ENCODE measurements at places on chromosomes 3 and 15.

DNA sequence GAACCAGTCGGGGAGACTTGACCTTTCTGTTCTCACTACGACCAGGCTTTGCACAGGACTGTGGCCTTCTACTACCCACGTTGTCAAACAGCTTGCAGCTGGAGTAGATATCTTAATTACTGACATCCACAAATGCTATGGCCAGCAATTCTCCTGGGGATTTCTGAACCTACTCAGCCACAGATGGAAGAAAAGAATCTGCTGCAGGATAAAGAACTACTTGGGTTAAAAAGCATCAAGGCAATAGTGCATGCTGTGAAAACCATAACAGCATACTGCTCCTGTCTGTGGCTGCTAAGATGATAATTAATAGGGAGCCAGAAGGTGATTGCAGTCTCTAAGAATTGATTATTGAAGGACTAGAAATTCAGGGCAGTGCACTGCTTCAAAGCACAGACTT, 859.2 kb upstream of the SEMA6D start:
- no peak for ATAC-seq

- ATAC-seq: no peak
Observed at GRCh38 chr15:33215941-33216872, 21.7 kb upstream of the FMN1 start.

DNA sequence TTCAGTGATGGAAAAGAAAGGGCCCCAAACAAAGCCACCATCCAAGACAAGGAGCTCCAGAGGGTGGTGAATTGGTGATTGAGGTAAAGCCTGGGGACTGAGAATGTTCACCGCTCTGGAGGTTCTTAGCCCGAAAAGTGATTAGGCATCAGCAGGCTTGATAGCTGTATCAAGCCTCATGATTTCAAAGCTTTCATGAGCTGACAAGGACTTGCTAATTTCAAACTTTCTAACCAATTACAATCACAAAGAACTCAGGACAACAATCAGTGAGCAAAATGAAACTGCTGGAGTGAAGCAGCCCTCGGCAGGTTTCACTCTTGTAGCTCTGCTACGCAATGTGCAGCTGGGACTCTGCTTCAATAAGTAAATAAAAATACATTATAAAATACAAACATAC, 391.3 kb downstream of the TIGIT start:
- no peak for ATAC-seq

DNA sequence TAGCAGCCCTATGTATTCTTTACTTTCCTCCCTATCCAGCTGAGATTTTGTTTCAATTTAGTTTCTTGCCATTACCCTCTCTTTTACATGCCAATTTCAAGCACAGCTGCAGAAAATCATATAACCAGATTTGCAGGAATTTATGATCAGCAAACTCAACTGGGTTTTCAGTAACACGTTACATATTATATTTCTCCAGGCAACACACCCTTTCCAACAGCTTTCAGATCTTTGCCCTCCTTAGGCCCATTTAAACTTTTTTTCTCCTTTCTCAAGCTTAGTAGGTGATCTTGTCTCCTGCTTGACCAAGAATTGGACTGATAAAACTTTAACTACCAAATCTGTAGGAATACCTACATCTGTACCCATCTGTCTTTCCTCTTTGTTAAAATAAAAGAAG, 23.6 kb downstream of the GOLM2 start:
- ATAC-seq: no peak

- no peak for ATAC-seq
Observed at GRCh38 chr3:70000028-70000410, 486 bp downstream of the SAMMSON start.

GRCh38 chr3:46954178-46954577, 22.4 kb downstream of the CCDC12 start:
- no peak for ATAC-seq

GRCh38 chr15:59594991-59595390, 16.6 kb upstream of the GCNT3 start:
- ATAC-seq: no peak

DNA sequence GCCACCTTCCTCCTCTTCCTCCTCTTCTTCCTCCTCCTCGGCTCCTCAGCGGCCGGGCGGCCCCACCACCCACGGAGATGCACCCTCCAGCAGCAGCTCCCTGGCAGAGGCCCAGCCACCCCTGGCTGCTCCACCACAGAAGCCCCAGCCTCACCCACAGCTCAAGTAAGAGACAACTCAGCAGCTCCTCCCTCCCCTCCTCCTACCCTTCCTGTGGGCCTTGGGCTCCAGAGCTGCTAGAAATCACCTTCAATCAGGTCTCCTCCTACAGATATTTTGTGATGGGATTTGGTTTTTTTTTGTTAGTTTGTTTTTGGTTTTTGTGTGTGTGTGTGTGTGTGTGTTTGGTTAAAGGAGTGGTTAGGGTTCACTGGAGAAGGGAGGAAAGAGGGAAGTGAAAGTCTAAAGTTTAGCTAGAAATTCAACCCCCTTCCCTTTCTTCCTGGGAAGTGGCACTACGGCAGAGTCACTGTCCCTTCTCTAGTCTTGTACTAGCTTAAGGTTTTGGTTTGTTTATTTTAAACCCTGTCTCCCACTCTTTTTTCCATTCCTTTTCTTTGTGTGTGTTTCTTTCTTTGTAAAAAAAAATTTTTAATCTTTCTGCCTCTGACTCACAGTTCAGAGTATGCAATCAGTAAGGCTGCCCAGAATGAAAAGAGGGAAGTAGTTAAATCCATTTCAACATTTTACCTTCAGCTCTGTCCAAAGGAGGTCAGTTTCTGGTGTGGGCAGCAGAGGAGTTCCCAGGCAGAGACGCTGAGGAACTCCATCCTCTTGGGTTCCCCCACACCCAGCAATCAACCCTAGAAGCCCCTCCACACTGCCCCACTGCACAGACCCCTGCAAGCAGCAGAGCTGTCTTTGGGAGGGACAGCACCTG, 29.0 kb upstream of the TIMP4 start:
- peak; percentile 79 for ATAC-seq

DNA sequence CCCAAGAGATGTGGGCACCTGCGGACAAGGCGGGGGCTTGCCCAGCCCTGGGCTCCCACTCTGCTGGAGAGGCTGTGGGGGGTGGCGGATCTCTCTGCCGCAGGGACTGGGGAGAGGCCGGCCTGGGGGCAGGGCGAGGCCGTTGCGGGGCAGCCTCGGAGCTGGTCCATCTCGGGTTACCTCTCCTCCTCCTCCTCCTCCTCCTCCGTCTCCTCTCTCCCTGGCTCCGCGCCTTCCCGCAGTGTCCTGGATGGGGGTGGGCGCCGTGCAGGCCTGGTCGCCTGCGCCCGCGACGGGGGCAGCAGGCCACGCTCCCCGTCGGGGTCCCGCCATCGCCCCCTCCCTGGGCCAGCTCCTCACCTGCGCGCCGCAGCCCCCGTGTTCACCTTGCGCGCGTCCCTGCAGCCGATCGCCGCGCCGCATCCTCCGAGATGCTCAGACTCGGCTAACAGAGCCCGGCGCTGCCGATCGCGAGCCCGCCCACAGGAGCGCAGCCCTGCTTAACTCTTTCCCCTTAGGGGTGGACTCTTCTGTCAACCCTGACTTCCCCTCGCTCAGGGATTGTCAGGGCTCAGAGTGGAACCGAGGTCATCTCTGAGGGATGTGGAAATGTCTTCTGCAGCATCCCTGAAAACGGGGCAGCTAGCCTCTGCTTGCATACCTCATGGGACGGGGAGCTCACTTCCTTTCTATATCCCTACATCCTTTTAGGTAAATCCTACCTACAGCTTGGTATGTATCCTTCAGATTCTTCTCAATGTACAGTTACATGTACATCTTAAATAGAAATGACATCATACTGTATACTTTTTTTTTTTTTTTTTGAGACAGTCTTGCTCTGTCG, at the start of gene PRRT3:
PRRT3 (minus strand) TSS at position 447 of the 844 bp plus-strand sequence. CDS start 2,293 bp downstream, outside the sequence.
- peak; percentile 88 for ATAC-seq

DNA sequence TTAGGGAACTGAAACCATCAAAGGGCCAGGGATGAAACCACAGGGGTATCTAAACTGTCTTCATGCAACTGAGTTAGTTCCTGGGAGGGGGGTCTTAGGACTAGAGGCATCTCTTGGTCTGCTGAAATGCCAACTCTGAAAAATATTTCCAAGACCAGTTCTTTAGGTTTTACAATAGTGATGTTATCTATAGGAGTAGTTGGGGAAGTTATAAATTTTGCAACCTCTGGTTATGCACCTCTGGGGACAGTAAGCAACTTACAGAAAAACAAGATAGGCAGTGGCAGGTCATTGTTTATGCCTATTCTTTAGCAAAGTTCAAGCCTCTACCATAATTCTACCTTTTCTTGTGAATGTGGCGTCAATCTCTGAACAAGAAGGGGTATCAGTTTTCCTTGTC, 60.5 kb upstream of the MINAR1 start:
- ATAC-seq: no peak

GRCh38 chr15:51837792-51838251, 8.4 kb downstream of the TMOD3 start:
- no peak for ATAC-seq

GRCh38 chr3:99471353-99472323, 166.8 kb upstream of the COL8A1 start:
- no peak for ATAC-seq

DNA sequence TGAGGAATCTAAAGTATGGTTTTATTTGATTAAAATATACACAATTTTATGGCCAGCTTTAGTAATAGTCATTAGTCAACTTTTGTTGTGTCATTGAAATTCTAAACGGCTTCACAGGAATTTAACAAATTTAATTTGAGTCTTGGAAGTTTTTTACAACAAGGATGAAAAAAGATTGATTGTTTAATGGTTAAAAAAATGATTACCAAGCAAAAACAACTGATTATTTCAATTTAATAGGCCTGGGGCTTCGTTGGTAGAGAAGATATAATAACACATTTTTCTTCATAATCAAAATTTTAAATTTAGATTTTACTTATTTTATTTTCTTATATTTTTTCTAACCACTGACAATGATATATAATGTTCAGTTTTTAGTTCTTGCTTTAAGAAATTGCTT, 4.4 kb downstream of the MME start:
- no peak for ATAC-seq

- no peak for ATAC-seq
Observed at GRCh38 chr15:51401872-51402517, 60.5 kb downstream of the GLDN start.

DNA sequence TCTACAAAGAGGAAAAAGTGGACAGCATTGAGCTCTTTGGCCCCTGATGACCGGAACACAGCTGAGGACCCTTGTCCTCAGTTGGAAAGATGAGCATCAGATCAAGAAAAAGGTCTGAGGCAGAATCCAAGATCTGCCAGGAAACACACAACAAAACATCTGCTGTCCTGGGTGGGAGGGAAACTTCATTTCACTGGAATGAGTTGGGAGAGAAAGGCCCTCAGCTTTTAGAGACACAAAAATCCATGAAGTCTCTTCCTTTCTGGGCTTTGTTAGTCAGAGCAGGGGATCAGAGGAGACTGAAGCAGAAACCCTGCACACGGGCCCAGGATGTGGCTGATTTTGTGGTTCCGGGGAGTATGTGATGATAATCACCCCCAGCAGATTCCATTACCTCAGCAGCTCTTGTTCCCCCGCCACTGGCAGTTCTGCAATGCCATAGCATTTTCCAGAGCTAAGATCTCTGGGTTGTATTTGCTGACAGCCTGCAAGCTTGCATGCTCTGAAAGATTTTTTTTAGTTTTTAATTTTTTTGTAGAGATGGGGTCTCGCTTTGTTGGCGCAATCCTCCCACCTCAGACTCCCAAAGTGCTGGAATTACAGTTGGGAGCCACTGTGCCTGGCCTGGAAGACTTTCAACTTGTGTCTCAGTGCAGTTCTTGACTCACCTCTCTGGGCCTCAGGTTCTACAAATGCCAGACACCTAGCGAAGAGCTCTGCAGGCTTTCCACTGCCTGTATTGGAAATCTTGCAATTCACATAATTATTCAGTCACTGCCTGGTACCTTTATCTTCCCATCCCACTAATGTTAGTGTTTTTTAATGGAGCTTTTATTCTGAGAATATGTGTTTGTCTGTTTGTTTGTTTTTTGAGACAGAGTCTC, 5.8 kb upstream of the TATDN2 start:
- peak; percentile 96 for ATAC-seq

DNA sequence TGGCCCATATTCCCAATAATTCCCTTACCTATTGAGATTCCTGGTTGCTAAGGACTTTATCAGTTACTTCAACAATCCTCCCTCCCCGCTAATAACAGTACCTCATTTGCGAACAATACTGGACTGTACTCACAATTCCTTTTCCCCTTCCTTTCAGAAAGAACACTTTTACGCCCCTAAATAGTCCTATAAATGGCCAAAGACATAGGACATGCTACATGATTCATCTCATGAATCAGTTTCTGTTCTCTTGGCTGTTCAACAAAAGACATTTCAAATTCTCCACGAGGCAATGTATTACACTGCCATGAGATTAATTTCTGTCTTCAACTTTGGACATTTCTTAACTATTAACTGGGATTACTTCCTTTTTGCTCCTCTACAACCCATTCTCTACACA, 264.4 kb downstream of the TIGIT start:
- ATAC-seq: no peak

DNA sequence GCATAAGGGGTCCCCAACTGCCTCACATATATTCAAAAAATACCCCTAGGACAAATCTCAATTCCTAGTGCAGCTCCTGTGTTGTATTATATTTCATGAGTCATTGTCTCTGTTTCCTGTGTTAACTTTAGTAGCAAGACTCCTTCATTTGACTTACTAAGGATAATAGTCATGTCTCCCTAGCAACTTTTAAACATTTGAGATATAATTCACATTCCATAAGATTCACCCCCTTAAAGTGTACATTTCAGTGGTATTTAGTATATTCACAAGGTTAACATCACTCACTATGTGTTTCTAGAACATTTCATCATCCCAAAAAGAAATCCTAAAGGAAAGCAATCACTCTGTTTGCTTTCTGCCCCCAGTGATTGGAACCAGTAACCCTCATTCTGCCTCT, 121.3 kb upstream of the WNT7A start:
- ATAC-seq: no peak

DNA sequence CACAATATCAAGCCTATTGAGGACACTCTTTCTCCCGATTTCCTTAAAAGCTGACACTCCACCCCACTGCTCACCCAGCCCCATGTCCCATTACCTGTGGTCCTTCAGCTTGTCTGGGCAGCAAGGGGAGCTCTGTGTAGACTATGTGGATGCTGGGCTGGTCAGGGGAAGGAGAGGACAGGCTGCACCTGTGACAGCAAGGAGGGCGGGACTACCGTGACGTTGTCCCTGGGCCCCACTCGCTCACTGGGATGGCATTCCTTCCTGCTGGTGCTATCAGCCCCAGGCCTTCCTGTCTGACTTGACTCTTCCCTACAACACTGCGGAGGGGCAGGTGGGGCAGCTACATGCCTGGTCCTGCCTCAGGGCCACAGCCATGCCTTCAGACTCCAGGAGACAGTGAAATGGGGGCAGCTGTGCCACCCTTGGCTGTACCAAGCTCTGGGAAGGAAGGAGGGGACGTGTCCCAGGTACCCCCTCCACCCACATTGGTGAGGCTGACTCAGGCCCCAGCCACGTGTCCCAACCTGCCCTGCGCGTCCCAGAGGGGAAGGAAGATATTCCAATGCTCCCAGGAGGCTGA, at the start of gene TMEM40:
TMEM40 (minus strand) TSS at position 163 of the 583 bp plus-strand sequence. CDS start 9,427 bp downstream, outside the sequence.
- no peak for ATAC-seq

GRCh38 chr3:13707456-13707855, 158.5 kb downstream of the FBLN2 start:
- ATAC-seq: no peak

- no peak for ATAC-seq
Observed at GRCh38 chr15:71072423-71072822, 42.8 kb upstream of the THSD4 start.

All from activated CD4-positive, CD25-positive, alpha-beta regulatory T cell treated with anti-CD3 and anti-CD28 coated beads, Interleukin-2, amount 50 U/mL, for 24 hours (primary cell).